Endodermal cell (in vitro differentiated cells): ENCODE measurements at places on chromosomes 5 and 9.

- H3K4me3 ChIP-seq = no peak overlapping the region
- no peak overlapping the region for H3K27ac ChIP-seq
- no peak for DNase-seq
- H3K36me3 ChIP-seq = no peaks in the 10 kb centered on the region
- H3K4me1 ChIP-seq = no peaks in the 10 kb centered on the region
- no peaks in the 10 kb centered on the region for H3K27me3 ChIP-seq
Measured at GRCh38 chr9:121893786-121894185, 199.3 kb downstream of the TTLL11 start.

DNA sequence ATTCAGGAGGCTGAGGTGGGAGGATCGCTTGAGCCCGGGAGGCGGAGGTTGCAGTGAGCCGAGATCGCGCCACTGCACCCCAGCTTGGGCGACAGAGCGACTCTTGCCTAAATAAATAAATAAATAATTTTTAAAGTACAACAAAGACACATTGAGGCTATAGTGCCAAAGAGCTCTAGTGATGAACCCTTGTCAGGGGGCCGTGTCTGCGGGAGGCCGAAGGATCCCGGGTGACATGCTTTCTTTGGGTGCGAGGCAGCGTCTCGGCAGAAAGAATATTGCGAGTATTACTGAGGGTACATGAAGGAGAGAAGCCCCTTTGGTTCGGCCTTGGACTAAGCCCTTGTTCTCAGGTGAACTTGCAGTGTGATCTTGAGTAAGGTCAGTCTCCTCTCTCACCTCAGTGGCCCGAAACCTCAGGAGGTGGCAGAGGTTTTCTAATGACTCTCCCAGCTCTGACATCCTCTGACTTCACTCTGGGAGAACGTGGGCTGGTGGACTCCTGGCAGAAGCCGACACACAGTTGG, 397 bp upstream of the RECK start:
- H3K4me3 ChIP-seq = peak overlapping the region; percentile 92
- DNase-seq = no peak
- no peaks in the 10 kb centered on the region for H3K36me3 ChIP-seq
- peak overlapping the region; percentile 55 for H3K27ac ChIP-seq
- H3K4me1 ChIP-seq = peaks cover 6% of the 10 kb centered on the region
- H3K27me3 ChIP-seq = no peaks in the 10 kb centered on the region

- no peak overlapping the region for H3K4me3 ChIP-seq
- H3K36me3 ChIP-seq = peaks cover 82% of the 10 kb centered on the region
- H3K27ac ChIP-seq = no peak overlapping the region
- H3K27me3 ChIP-seq = no peaks in the 10 kb centered on the region
- peaks cover 4% of the 10 kb centered on the region for H3K4me1 ChIP-seq
Measured at GRCh38 chr9:91782708-91783214, 167.3 kb downstream of the ROR2 start.

GRCh38 chr5:61933787-61934626, 372.0 kb upstream of the KIF2A start:
- no peaks in the 10 kb centered on the region for H3K4me1 ChIP-seq
- no peak overlapping the region for H3K4me3 ChIP-seq
- peak; percentile 87 for DNase-seq
- no peak overlapping the region for H3K27ac ChIP-seq
- no peaks in the 10 kb centered on the region for H3K27me3 ChIP-seq

GRCh38 chr5:456351-457194, 13.6 kb downstream of the EXOC3 start:
- no peak overlapping the region for H3K4me3 ChIP-seq
- DNase-seq = peak; percentile 29
- peaks cover 69% of the 10 kb centered on the region for H3K36me3 ChIP-seq
- no peaks in the 10 kb centered on the region for H3K4me1 ChIP-seq
- no peak overlapping the region for H3K27ac ChIP-seq

DNA sequence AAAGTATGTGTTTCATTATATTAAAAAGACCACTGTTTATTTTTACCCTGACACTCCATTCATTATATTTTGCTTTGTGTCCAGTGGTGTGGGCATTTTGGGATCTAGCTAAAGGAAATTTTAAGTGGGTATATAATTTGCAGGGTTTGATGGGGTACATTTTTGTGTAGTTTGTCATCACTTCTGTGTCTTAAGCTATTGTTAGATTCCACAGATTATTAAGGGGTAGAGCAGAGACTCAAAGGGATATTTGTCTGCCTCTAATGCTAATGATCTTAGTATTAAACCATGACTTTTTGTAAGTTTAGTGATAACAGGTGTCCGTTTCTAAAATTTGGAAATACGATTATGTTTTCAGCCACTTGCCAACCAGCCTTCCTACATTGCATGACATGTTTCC, 731.6 kb downstream of the BRINP1 start:
- H3K36me3 ChIP-seq = no peaks in the 10 kb centered on the region
- peak overlapping the region; percentile 20 for H3K27ac ChIP-seq
- no peak for DNase-seq
- H3K4me1 ChIP-seq = no peaks in the 10 kb centered on the region

GRCh38 chr5:6551287-6551954, 81.4 kb downstream of the NSUN2 start:
- no peak overlapping the region for H3K4me3 ChIP-seq
- DNase-seq = no peak
- no peak overlapping the region for H3K27ac ChIP-seq
- H3K27me3 ChIP-seq = peaks cover 3% of the 10 kb centered on the region
- no peaks in the 10 kb centered on the region for H3K36me3 ChIP-seq

GRCh38 chr5:172445866-172446265, 8.5 kb downstream of the SH3PXD2B start:
- no peaks in the 10 kb centered on the region for H3K27me3 ChIP-seq
- H3K36me3 ChIP-seq = peaks cover 34% of the 10 kb centered on the region
- no peak overlapping the region for H3K4me3 ChIP-seq

DNA sequence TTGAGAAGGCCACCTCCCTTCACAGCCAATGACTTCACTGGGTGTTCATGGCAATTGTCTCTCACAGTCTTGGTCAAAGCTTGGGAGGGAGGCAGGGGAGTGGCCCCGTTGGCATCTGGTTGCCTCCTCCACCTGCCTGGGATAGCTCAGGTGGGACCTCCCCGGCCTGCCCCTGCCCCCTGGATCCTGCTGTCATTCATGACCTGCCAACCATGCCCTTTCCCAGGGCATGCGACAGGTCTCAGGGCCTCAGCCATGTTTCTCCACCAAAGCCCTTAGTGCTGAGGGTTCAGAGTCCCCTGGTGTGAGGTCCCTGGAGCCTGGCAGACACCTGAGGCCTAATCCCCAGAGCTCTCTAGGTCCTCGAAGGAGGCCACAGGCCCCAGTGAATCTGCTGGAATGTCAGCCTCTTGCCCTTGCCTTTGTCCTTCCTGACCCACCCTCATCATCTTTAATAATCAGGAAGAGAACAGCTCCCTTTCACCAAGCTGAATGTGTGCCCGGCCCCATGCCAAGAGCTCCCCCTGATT, 5.6 kb downstream of the DAB2IP start:
- DNase-seq = no peak
- no peaks in the 10 kb centered on the region for H3K27me3 ChIP-seq
- H3K27ac ChIP-seq = no peak overlapping the region
- peaks cover 22% of the 10 kb centered on the region for H3K36me3 ChIP-seq

DNA sequence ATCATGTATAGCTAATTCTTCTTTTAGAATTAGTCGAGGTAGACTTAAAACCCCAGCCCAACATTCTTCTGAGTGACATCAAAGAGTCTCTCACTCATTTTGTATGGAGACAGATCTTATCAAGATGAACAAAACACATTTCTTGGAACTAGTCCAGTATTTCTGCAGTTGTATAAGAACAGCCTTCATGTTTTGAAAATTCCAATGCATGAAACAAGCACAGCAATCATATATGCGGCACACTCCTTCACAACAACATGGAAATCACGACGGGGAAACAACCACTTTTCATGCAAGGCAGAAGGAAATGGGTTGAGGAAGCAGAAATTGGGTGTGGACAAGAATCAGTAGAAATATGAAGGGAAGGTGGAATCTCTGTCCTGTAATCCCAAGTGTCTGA, 113.8 kb downstream of the PLK2 start:
- DNase-seq = no peak
- no peak overlapping the region for H3K4me3 ChIP-seq
- no peak overlapping the region for H3K27ac ChIP-seq
- no peaks in the 10 kb centered on the region for H3K4me1 ChIP-seq

- no peak for DNase-seq
- H3K27ac ChIP-seq = no peak overlapping the region
- no peak overlapping the region for H3K4me3 ChIP-seq
- H3K27me3 ChIP-seq = no peaks in the 10 kb centered on the region
Measured at GRCh38 chr5:68928617-68929302, 165.1 kb upstream of the SLC30A5 start.

DNA sequence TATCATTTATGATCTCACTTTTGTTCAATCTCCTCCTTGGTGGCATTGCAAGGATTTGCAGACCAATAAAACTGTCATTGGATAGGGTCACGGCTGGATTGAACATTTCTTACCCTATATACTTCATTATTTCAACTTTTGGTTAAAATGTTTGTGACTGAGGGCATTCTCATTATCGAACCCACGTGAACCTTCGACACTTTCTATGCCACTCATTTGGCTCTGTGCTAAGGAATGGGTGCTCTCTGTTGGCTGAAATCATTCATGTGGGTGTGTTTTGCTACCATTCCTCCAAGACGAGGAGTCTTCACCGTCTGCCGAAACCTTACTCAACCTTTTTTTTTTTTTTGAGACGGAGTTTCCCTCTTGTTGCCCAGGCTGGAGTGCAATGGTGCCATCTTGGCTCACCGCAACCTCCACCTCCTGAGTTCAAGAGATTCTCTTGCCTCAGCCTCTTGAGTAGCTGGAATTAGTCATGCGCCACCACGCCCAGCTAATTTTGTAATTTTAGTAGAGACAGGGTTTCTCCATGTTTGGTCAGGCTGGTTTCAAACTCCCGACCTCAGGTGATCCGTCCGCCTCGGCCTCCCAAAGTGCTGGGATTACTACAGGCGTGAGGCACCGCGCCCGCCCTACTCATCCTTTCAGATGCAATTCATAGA, 62.5 kb downstream of the CSNK1A1 start:
- peaks cover 7% of the 10 kb centered on the region for H3K36me3 ChIP-seq
- no peaks in the 10 kb centered on the region for H3K4me1 ChIP-seq
- H3K27me3 ChIP-seq = no peaks in the 10 kb centered on the region
- H3K4me3 ChIP-seq = no peak overlapping the region

- no peak overlapping the region for H3K27ac ChIP-seq
- no peak for DNase-seq
- H3K4me1 ChIP-seq = no peaks in the 10 kb centered on the region
- H3K27me3 ChIP-seq = no peaks in the 10 kb centered on the region
Measured at GRCh38 chr9:6605202-6605601, 40.3 kb downstream of the GLDC start.

DNA sequence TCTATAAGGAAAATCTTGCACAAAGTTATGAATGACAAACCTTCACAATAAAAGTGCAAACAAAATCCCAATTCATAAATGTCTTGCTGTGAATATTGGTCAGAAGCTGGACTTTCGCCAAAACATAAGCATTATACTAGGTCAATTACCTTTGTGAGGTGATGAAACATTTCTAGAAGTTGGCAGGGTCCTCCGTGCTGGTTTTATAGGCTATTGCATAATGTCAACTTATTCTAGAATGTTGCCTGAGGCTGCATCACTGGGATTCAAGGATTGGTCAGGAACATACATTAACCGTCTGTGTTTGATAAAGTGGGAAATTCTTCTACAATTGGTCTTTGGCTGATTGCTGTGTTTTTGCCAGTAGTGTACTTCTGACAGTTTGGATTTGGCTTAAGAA, 49.8 kb upstream of the PALM2AKAP2 start:
- H3K27ac ChIP-seq = no peak overlapping the region
- no peaks in the 10 kb centered on the region for H3K36me3 ChIP-seq
- H3K4me3 ChIP-seq = no peak overlapping the region
- H3K4me1 ChIP-seq = no peaks in the 10 kb centered on the region
- H3K27me3 ChIP-seq = no peaks in the 10 kb centered on the region

DNA sequence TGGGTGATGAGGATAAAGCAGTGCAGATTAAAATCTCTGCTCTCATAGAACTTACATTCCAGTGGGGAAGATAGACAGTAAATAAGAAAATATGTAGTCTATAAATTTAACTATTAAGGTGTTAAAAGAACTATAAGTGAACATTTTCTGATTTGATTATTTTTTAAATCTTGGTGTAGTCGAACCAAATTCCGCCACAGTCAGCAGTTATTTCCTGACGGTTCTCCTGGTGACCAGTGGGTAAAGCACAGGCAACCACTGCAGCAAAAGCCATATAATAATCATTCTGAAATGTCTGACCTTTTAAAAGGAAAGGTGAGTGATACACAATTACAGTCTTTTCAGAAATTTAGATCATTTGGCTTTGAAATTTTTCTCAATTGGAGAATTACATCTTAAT, 27.2 kb downstream of the DCP2 start:
- H3K4me3 ChIP-seq = no peak overlapping the region
- H3K27me3 ChIP-seq = no peaks in the 10 kb centered on the region
- H3K36me3 ChIP-seq = peaks cover 79% of the 10 kb centered on the region
- no peak for DNase-seq

- no peak overlapping the region for H3K4me3 ChIP-seq
- H3K36me3 ChIP-seq = no peaks in the 10 kb centered on the region
- no peaks in the 10 kb centered on the region for H3K27me3 ChIP-seq
- no peak overlapping the region for H3K27ac ChIP-seq
Measured at GRCh38 chr9:108553111-108553635, 302.6 kb downstream of the ACTL7B start.

GRCh38 chr9:130477564-130477963, 32.8 kb downstream of the ASS1 start:
- no peak overlapping the region for H3K4me3 ChIP-seq
- H3K4me1 ChIP-seq = peaks cover 10% of the 10 kb centered on the region
- DNase-seq = no peak
- H3K27ac ChIP-seq = no peak overlapping the region

GRCh38 chr5:158563760-158564390, 535.8 kb downstream of the EBF1 start:
- H3K36me3 ChIP-seq = no peaks in the 10 kb centered on the region
- no peaks in the 10 kb centered on the region for H3K4me1 ChIP-seq
- DNase-seq = no peak
- no peak overlapping the region for H3K27ac ChIP-seq
- no peak overlapping the region for H3K4me3 ChIP-seq
- no peaks in the 10 kb centered on the region for H3K27me3 ChIP-seq

GRCh38 chr9:93814077-93814956, 140.8 kb downstream of the BARX1 start:
- peaks cover 10% of the 10 kb centered on the region for H3K27me3 ChIP-seq
- peak; percentile 73 for DNase-seq
- H3K27ac ChIP-seq = peak overlapping the region; percentile 74
- H3K36me3 ChIP-seq = no peaks in the 10 kb centered on the region
- H3K4me3 ChIP-seq = no peak overlapping the region

- H3K27me3 ChIP-seq = no peaks in the 10 kb centered on the region
- H3K36me3 ChIP-seq = peaks cover 93% of the 10 kb centered on the region
- no peak overlapping the region for H3K4me3 ChIP-seq
- H3K4me1 ChIP-seq = no peaks in the 10 kb centered on the region
Measured at GRCh38 chr5:146475190-146475780, 28.2 kb downstream of the TCERG1 start.

DNA sequence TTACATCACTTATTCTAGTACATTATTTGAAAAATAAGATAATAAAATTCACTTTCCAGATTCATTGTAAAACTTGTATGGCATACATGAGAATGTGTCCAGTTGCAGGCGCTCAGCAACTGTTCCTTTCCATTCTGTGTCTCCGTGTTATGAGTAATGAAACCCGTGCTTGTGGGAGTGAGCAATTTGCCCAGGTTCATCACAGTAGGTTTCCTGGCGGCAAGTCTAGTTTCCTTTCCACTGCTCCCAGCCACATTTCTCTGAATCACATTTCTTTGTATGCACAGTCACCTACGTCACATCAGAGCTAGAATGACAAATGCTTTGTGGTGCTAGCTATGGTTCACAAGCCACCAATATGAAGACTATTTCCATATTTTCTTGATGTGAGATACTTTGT, 39.9 kb downstream of the MOCS2 start:
- H3K27me3 ChIP-seq = no peaks in the 10 kb centered on the region
- no peaks in the 10 kb centered on the region for H3K36me3 ChIP-seq
- no peak for DNase-seq
- no peaks in the 10 kb centered on the region for H3K4me1 ChIP-seq
- H3K4me3 ChIP-seq = no peak overlapping the region
